ENCODE measurements at places on chromosomes 7 and 10. TPM values are rescaled to one million over a fixed set of nuclear protein-coding genes. Genes with fewer than 3 reads are reported as not detected.
A peak's percentile ranks its signal among the peaks of the same experiment; 100 is the strongest.

Gene IMPDH1
- total RNA-seq = 54.2 TPM

Gene LIPJ
- not detected for total RNA-seq

Gene ARHGEF35
- total RNA-seq = 39.2 TPM

Gene TDRD1
- total RNA-seq = 0.57 TPM

GRCh38 chr10:69789164-69789576 is 12.5 kb upstream of the COL13A1 start:
- no peak overlapping the region for H3K4me3 ChIP-seq
- no peaks in the 10 kb centered on the region for H3K36me3 ChIP-seq
- H3K27ac ChIP-seq = no peak overlapping the region

- H3K27ac ChIP-seq = no peak overlapping the region
- peaks cover 6% of the 10 kb centered on the region for H3K4me1 ChIP-seq
- no peak overlapping the region for H3K4me3 ChIP-seq
- H3K27me3 ChIP-seq = no peaks in the 10 kb centered on the region
These were observed 163.7 kb upstream of the AHR start for GRCh38 chr7:17134786-17135185.

DNA sequence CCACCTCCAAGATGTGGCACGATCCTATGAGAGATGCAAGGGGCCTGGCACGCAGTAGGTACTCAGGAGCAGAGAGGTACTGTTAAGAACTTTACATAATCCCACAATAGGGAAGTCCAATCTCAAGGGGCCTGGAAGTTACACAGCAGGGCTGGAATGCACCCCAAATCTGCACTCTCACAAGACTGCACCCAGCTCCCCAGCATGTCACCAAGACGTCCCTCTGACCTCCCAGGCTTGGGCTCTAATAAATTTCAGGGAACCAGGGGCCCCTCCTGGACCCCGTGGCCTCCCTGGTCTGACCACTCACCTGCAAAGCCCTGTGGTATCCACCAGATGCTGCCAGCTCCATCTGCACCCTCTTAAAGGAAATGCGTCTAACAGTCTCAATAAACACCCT is 94.9 kb downstream of the OAT start:
- H3K4me3 ChIP-seq = no peak overlapping the region
- H3K4me1 ChIP-seq = no peaks in the 10 kb centered on the region
- H3K27ac ChIP-seq = no peak overlapping the region
- no peak for DNase-seq
- no peaks in the 10 kb centered on the region for H3K36me3 ChIP-seq
- H3K27me3 ChIP-seq = no peaks in the 10 kb centered on the region

- no peaks in the 10 kb centered on the region for H3K27me3 ChIP-seq
- no peak overlapping the region for H3K27ac ChIP-seq
- no peak for DNase-seq
- H3K36me3 ChIP-seq = no peaks in the 10 kb centered on the region
- H3K4me3 ChIP-seq = no peak overlapping the region
These were observed 38.4 kb downstream of the SYPL1 start for GRCh38 chr7:106073701-106074100.

- H3K4me3 ChIP-seq = peak overlapping the region; percentile 93
- H3K27me3 ChIP-seq = peaks cover 29% of the 10 kb centered on the region
- no peak for DNase-seq
- H3K4me1 ChIP-seq = peaks cover 24% of the 10 kb centered on the region
- peak overlapping the region; percentile 88 for H3K27ac ChIP-seq
These were observed 1.1 kb downstream of the CCDC126 start for GRCh38 chr7:23598296-23598695.

DNA sequence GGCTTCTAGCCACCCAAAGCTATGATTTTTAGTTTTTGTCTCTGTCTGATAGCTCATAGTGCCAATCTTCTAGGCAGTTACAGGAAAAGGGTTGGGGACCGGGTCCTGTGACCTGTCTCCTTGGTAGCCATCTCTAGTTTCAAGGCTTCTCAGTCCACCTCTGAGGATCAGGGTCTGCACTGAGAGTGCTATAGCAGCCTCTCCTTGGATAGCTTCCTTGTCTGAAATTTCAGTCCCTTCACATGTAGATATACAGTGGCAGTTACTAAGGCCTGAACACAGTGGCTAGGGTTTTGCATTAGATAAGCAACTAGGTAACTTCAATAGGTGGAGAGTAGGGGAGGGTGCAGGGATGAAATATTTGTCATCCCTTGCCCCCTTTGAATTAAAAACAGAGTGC is 321.3 kb downstream of the SEMA3D start:
- H3K27ac ChIP-seq = no peak overlapping the region
- H3K4me3 ChIP-seq = no peak overlapping the region
- no peaks in the 10 kb centered on the region for H3K27me3 ChIP-seq
- DNase-seq = no peak

DNA sequence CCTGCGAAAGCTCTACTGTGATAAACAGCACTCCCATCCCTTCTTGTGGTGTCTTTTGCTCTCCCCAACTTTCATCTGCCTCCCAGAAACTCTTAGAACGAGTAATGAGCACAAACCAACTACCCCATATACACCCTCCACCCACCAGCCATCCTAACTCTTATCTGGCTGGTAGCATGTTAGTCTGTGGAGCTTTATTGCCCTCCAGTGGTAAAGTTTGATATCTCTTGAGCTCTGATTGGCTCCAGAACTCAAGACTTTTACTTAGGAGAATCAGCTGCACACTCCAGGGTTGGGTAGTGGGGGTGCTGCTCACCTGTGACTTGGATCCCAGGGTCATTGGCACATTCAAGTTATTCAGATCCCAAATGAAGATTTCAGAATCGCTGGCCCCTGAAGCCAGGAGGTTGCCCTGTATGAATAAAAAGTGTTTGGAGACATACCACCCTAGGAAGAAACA is 10.9 kb downstream of the SEC31B start:
- H3K27me3 ChIP-seq = peaks cover 60% of the 10 kb centered on the region
- H3K4me3 ChIP-seq = no peak overlapping the region
- H3K36me3 ChIP-seq = no peaks in the 10 kb centered on the region

DNA sequence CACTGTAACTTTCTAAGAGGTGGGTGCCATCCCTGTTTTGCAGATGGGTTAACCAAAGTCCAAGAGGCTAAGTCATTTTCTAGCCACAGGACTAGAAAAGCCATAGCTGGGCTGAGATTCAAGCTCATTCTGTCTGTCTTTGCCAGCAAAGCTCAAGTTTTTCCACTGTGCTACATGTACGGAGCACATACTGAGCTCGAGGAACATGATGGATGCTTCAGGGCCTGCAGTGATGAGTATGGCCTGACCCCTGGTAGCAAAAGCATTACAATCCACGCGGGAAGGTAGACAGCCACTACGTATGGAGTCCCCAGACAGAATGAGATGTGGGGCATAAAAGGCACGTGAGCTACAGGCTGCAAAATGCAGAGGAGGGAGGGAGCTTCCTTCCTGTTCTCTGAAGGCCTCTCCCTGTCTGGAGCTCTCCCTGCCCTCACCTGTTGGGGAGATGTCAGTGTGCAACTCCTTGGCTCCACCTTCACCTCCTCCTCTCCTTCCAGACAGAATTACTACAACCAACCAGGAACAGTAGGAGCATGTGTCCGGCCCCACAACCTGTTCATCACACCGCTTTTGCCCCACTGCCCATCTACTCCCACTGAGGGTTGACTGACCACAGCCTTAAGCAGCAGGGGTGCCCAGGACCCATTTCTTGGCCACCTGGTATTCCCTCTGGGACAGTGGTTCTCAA is 16.4 kb downstream of the ITPRIP start:
- DNase-seq = no peak
- H3K4me3 ChIP-seq = no peak overlapping the region
- peaks cover 94% of the 10 kb centered on the region for H3K4me1 ChIP-seq
- H3K27ac ChIP-seq = peak overlapping the region; percentile 55

Data from WTC11 (cell line).